Heart left ventricle (tissue), 16 donors: ENCODE measurements at places on chromosomes 6 and 20.

GRCh38 chr6:12537389-12537788 lies 179.2 kb upstream of the PHACTR1 start:
- no peak overlapping the region for H3K27ac ChIP-seq
- DNase-seq = no peak
- H3K27me3 ChIP-seq = no peaks in the 10 kb centered on the region
- H3K4me3 ChIP-seq = no peak overlapping the region

DNA sequence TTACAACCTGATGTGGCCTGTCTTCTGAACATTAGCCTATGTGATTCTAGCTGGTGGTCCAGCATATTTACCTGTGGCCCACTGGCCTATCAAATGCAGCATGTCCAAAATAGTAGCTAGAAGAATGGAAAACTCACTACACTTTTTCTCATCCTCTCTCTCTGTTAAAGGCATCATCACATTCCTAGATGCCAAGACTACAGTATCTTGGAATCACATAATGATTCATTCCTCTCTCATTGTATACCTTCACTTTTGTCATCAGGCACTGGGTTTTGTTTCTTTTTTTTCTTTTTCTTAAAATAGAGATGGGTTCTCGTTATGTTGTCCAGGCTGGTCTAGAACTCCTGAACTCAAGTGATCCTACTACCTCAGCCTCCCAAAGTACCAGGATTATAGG lies 45.0 kb downstream of the FAM83B start:
- H3K4me1 ChIP-seq = no peaks in the 10 kb centered on the region
- H3K4me3 ChIP-seq = no peak overlapping the region
- no peak for DNase-seq

GRCh38 chr20:50232651-50233324 lies 42.2 kb downstream of the CEBPB start:
- no peak overlapping the region for H3K4me3 ChIP-seq
- DNase-seq = no peak
- H3K36me3 ChIP-seq = no peaks in the 10 kb centered on the region
- no peaks in the 10 kb centered on the region for H3K4me1 ChIP-seq

DNA sequence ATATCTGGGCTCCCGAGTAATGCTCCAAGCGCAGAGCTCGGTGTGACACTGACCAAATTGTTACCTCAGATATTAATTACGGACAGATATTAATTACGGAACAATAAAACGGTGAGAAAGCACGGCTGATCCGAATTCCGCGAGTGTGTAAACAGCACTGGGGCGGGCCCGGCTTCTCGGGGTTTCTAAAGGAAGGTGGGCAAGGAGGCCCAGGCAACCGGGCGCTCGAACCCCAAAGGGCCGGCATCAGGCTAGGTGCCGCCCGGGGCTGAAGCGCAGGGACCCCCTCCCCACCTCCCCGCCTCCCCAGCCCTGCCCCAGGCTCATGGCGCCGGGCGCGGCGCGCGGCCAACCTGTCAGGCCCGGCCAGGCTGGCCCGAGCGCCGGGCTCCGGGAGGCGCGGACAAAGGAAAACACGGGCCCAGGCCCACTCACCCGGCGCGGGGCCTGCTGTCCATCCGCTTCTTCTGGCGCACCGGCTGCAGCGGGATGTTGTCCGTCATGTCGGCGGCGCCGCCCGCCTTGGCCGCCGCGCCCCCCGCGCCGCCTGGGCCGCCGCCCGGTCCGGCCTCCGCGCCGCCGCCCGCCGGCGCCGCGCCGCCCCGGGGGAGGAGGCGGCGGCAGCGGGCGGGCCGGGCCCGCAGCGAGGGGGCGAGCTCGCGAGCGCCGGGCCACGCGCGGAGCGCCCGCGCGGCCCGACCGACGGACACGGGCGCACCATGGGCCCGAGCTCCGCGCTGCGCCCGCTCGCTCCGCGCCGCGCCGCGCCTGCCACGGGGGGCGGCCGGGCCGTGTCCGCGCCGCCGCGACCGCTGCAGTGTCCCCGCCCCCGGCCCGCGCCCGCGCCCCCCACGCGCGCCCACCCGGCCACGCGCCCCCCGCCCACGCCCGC lies at the start of gene ATP9A:
TSS of gene ATP9A (minus strand) at position 524 of the 892 bp plus-strand sequence. CDS start at position 503, 21 bp downstream.
- peaks cover 3% of the 10 kb centered on the region for H3K4me1 ChIP-seq
- H3K27me3 ChIP-seq = no peaks in the 10 kb centered on the region
- no peaks in the 10 kb centered on the region for H3K36me3 ChIP-seq
- peak within 1 kb of the TSS; percentile 77 for H3K4me3 ChIP-seq

DNA sequence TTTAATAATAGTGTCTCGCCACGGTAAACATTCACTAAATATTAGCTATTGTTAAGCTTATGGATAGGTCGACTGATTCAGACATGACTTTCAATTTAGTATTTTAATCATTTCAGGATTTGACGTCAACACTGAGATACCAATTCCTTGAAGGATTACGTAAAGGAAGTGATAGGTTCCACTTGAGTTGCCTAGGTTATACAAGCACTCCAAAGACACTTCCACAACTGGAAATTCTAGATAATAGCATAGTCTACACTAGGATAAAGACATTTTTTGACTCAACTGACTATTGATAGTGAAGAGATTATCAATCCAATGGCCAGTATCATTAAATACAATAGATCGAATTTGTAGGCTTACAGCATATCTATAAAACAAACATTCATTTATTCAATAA lies 63.9 kb upstream of the NHSL1 start:
- no peaks in the 10 kb centered on the region for H3K4me1 ChIP-seq
- no peak overlapping the region for H3K4me3 ChIP-seq
- no peaks in the 10 kb centered on the region for H3K27me3 ChIP-seq
- no peak for DNase-seq
- H3K36me3 ChIP-seq = no peaks in the 10 kb centered on the region
- H3K27ac ChIP-seq = no peak overlapping the region

GRCh38 chr20:53001498-53002301 lies 29.5 kb downstream of the TSHZ2 start:
- no peak overlapping the region for H3K4me3 ChIP-seq
- no peaks in the 10 kb centered on the region for H3K36me3 ChIP-seq
- no peaks in the 10 kb centered on the region for H3K4me1 ChIP-seq
- H3K27ac ChIP-seq = no peak overlapping the region

- H3K4me1 ChIP-seq = no peaks in the 10 kb centered on the region
- H3K27me3 ChIP-seq = no peaks in the 10 kb centered on the region
- H3K4me3 ChIP-seq = no peak overlapping the region
- H3K27ac ChIP-seq = no peak overlapping the region
- H3K36me3 ChIP-seq = no peaks in the 10 kb centered on the region
These were observed 60.3 kb downstream of the ERMARD start for GRCh38 chr6:169811521-169812256.

DNA sequence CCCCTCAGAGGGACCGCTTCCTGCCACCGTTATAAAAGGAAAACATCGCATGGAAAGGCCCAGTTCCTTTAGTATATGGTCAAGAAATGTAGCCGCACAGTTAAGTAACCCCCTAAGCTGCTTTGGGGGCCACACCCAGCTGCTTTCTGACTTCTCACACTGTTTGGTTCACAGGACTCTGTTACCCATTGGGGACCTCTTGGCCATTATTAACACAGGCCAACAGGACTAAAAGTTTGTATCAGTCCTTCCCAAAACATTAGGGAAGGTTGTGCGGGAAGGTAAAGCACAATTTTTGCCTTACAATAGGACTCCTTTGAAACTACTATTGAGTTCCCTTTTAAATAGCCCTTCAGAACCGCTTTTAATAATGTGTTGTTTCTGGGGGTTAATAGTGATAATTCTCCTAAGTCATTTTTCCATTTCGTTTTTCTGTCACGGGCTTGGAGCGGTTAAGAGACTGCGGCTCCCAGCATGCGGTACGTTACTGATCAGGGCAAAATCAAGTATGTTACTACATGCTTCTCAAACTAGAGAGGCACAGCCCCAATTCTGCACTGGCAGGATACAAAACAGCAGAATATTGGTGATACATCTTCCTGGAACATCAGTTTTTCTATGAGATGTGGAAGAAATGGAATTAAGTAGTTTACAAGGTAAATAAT lies 668 bp upstream of the RPP40 start:
- no peaks in the 10 kb centered on the region for H3K36me3 ChIP-seq
- H3K27ac ChIP-seq = peak overlapping the region; percentile 88
- no peak for DNase-seq
- H3K4me1 ChIP-seq = no peaks in the 10 kb centered on the region
- H3K27me3 ChIP-seq = no peaks in the 10 kb centered on the region
- peak overlapping the region; percentile 82 for H3K4me3 ChIP-seq

GRCh38 chr6:129759796-129760605 lies 50.0 kb upstream of the ARHGAP18 start:
- no peak for DNase-seq
- H3K36me3 ChIP-seq = no peaks in the 10 kb centered on the region

GRCh38 chr6:153085239-153085638 lies 45.8 kb downstream of the RGS17 start:
- H3K27ac ChIP-seq = no peak overlapping the region
- H3K27me3 ChIP-seq = no peaks in the 10 kb centered on the region
- no peak overlapping the region for H3K4me3 ChIP-seq
- no peaks in the 10 kb centered on the region for H3K4me1 ChIP-seq
- H3K36me3 ChIP-seq = no peaks in the 10 kb centered on the region

DNA sequence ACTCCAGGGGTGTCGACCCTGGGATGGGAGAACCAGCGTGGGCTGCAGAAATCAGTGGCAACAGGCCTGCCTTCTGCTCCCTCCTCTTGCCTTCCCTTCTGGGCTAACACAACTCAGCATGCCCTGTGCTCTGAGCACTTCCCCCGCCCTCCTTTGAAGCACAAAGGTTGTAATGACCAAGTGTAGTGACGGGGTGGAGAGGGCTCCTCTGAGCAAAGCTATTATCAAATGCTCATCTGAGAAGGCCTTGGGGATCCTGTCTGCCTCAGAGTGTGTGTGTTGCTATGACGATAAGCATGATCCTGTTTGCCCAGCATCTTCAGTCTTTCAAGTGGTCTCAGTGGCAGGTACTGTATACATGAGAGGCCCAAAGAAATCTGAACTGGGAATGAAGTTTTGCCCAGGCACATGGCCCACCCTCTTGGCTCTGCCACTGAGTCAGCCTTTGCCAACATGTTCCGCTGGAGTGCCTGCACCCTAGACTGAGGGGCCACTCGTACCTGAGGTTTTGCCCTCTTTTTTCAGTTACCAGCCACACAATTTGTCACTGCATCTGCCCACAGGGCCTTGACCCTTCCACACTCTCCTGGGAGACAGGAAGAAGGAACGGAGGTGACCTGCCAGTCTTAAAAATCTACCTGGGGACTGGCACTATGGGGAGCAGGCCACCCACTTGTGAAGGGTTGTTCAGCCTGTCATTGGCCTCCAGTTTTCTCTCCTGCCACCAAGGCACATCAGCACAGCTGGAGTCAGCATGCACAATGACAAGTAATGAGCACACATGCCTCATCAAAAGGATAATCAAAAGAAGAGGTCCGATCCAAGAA lies 74.5 kb downstream of the GFOD1 start:
- DNase-seq = no peak
- H3K4me3 ChIP-seq = no peak overlapping the region

GRCh38 chr6:87747646-87748045 lies 45.6 kb upstream of the AKIRIN2 start:
- no peak for DNase-seq
- H3K4me1 ChIP-seq = no peaks in the 10 kb centered on the region
- no peak overlapping the region for H3K4me3 ChIP-seq
- no peaks in the 10 kb centered on the region for H3K36me3 ChIP-seq

DNA sequence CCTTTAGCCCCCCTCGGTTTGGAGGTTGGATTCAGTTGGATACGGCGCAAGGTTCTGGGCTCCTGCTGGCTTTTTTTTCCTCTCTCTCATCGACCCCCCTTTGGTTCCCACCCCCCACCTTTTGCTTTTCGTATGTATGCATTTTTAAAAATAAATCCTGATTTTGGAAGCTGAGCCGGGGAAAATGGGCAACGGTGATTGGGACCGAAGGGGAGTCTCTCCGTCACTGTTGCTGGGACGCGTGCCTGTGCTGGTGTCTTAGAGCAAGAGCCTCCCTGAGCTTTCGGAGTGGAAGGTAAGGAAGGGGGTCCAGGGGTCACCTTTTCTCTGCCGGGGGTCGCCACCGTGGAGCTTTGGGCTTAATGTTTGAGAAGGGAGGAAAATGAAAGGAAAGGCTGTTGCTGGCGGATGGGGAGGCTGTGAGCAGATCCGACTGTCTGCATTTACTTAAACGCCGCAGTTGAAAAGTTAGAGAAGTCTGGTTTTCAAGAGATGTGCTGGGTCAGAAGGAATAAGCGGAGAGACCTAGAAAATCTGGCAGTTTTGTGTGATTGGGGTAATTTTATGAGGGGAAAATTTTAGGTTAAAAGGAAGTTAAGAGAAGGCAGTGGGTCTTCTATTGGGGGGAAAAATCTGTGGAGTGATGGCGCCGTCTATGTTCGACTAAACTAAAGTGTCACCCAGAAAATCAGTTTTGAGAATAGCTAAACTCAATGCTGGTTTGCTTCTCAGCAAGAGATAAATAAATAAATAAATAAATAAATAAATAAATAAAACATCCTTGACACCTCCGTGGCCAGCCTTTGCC lies 828 bp downstream of the ADGRB3 start:
- peak overlapping the region; percentile 72 for H3K27ac ChIP-seq
- peak; percentile 17 for DNase-seq
- peaks cover 4% of the 10 kb centered on the region for H3K4me1 ChIP-seq

DNA sequence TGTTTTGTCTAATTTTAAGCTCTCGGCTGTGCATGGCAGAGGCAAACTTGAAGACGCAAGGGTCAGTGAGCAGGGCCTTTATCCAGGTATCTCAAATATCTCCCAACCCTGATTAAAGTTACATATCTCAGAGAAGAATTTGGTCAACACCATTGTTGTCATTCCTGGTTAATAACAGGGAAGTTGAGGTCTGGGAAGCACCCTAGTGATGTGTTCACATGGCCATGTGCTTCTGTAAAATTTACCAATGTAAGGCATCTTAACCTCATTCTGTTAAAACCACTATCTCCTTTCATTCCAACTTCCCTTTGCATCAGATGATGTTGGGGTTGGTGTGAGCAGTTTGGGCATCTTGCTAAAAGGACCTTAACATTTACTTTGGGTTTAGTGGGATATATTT lies 4.0 kb upstream of the FAM110A start:
- DNase-seq = no peak
- H3K4me1 ChIP-seq = peaks cover 9% of the 10 kb centered on the region
- no peaks in the 10 kb centered on the region for H3K27me3 ChIP-seq
- H3K27ac ChIP-seq = no peak overlapping the region
- no peak overlapping the region for H3K4me3 ChIP-seq

DNA sequence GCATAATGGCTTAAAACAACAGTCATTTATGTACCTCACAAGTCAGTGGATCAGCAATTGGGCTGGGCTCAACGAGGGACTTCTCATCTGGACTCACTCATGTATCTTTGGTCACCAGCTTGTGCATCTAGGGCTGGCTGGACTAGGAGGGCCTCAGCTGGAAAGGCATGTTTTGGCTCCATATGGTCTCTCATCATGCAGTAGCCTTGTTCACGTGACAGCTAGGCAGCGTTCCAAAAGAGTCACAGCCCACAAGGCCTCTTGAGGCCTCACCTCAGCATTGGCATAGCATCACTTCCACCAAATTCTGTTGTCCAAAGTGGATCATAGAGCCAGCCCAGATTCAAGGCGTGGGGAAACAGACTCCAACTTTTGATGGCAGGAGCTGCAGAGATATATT lies 110.1 kb downstream of the MAFB start:
- H3K4me3 ChIP-seq = no peak overlapping the region
- H3K4me1 ChIP-seq = no peaks in the 10 kb centered on the region
- no peak for DNase-seq
- H3K36me3 ChIP-seq = no peaks in the 10 kb centered on the region
- H3K27me3 ChIP-seq = no peaks in the 10 kb centered on the region
- H3K27ac ChIP-seq = no peak overlapping the region

GRCh38 chr20:45399018-45399417 lies 9.1 kb upstream of the DBNDD2 start:
- no peaks in the 10 kb centered on the region for H3K36me3 ChIP-seq
- no peak overlapping the region for H3K4me3 ChIP-seq
- no peak for DNase-seq
- no peak overlapping the region for H3K27ac ChIP-seq

GRCh38 chr6:111683749-111684267 lies 78.1 kb upstream of the TRAF3IP2 start:
- no peak overlapping the region for H3K4me3 ChIP-seq
- peak overlapping the region; percentile 80 for H3K27ac ChIP-seq
